Tongue (tissue), 3 donors: ENCODE measurements at places on chromosomes 11 and 22. TPM values are rescaled to one million over a fixed set of nuclear protein-coding genes. Genes with fewer than 3 reads are reported as not detected.

Gene CYB561A3
- total RNA-seq = 14.2 TPM

Gene NEAT1
- 196 TPM for total RNA-seq

Gene TMEM80
- total RNA-seq = 10.1 TPM

Gene NCAM1
- 160 TPM for total RNA-seq

Gene GAS2
- total RNA-seq = 20.6 TPM

Gene FAM76B
- total RNA-seq = 50.9 TPM

Gene ART5
- total RNA-seq = 3.6 TPM

Gene ESAM
- total RNA-seq = 24.0 TPM

Gene NXPE4
- total RNA-seq = not detected

Gene RPUSD4
- 58.2 TPM for total RNA-seq

Gene SCUBE2
- total RNA-seq = 53.9 TPM

Gene OR52I1
- not detected for total RNA-seq

Gene UBQLNL
- total RNA-seq = 0.10 TPM

Gene SHANK3
- 10.1 TPM for total RNA-seq

Gene ADAMTS8
- 23.6 TPM for total RNA-seq

Gene SEZ6L
- total RNA-seq = 0.92 TPM

Gene APOBEC3F
- 2.8 TPM for total RNA-seq
